Kidney capillary endothelial cell (primary cell): ENCODE measurements at places on chromosomes 2 and 18.

- no peak for DNase-seq
Measured at GRCh38 chr2:203578759-203579643, 43.9 kb upstream of the RAPH1 start.

GRCh38 chr2:120863661-120864320 lies 128.1 kb downstream of the GLI2 start:
- DNase-seq, result peak; percentile 15

DNA sequence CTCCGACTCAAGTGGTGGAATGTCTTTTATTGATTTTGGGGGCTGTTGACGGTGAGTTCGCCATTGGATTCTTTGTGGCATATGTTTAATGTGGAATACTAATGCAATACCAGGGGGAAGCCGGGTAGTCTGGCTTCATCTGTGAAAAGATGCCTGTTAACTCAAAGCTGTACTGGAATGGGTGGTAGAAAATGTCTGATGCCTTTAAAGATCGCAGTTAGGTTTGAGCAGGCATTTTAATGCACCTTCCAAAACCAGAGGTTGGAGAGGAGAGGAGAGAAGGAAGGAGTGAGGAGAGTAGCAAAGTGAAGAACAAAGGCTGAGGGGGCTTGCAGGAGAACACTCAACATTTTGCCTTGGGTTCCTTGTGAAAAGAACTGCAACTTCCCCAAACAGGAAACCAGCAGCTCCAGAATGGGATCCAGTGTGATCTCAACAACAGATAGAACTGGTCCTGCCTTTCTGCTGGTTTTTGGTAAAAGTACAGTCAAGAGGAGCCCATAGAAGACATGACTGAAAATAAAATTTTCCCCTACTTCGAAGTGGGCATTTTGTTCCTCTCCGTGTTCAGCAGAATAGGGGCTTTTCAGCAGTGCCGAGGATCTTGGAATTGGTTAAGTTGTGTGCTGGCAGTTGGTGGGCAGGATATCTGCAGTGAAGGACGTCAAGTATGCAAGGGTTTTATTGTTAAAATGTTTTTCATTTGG lies 1.5 kb downstream of the ZNF532 start:
- no peak for DNase-seq

DNA sequence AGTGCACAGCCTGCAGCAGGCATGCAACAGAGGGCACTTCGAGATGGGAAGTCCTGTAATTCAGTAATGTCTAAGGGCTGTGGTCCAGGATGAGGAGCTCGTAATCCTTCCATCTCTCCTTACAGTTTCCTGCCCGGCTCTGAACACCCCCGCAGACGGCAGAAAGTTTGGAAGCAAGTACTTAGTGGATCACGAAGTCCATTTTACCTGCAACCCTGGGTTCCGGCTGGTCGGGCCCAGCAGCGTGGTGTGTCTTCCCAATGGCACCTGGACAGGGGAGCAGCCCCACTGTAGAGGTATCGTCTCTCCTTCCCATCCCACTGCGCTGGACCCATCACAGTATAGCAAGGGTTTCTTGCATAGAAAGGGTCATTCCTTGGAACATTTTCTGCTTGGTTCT lies 26.7 kb downstream of the FBLN7 start:
- no peak for DNase-seq

DNA sequence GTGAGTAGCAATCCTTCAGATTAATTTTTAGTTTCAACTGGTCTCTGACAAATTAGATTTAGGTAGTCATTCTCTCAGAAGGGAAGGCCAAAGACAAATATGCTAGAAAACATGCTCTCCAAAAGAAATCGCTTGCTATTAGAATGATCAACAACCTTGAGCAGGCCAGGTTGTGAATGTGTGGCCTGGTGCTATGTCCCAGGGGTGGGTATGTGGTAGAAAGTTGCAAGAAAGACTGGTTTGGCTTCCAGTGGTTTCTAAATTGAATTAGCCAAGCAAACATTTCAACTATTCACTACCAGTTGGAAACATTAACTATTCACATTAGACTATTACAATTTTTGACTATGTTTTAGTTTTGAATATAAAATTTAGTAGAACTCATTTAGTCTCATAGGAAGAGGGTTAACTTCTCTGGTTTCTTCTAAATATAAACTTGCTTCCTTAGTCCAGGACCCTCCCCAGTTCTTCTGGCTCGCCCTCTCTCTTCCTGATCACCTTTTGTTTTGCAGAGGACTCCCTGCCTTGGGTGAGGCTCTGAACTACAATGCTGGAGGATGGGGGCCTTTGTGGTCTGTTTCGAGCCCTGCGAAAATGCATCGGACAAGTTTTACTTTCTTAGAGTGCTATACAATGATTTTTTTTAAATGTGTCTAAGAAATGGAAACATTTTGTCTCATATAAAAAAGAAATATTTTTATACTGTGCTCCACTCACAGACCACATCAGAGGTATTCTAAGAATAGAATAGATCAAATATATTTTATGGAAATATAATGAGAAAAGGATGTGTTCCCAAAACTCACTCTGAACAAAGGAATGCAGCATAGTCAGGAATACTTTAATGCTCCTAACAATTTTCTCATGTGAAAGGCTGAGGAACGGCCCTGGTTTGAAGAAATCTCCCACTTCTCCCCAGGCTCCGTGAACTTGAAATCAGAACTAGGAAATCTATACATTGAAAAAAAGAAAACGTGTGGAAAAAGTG lies 375.0 kb upstream of the ZEB2 start:
- no peak for DNase-seq

GRCh38 chr2:218448934-218449333 lies 30.0 kb downstream of the VIL1 start:
- DNase-seq, result peak; percentile 28

DNA sequence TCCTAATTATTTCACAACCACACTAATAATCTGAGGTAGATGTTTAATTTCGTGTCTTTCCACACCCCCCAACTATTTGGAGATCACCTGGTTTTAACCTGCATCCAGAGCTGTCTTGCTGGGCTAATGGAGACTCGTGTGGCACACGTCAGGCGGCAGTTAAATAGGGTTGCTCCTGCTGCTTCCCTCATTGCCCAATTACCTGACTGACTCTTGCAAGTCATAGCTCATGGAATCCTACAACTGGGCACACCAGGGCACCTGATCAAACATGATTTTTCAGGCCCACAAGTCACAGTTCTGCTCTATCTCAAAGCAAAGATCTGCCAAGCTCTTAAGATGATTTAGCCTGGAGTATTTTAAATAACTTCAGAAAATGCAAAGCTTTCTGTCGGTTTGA lies 1430.4 kb upstream of the ACVR2A start:
- DNase-seq, result no peak

- DNase-seq, result no peak
Measured at GRCh38 chr2:27754831-27755230, 16.7 kb upstream of the MRPL33 start.

DNA sequence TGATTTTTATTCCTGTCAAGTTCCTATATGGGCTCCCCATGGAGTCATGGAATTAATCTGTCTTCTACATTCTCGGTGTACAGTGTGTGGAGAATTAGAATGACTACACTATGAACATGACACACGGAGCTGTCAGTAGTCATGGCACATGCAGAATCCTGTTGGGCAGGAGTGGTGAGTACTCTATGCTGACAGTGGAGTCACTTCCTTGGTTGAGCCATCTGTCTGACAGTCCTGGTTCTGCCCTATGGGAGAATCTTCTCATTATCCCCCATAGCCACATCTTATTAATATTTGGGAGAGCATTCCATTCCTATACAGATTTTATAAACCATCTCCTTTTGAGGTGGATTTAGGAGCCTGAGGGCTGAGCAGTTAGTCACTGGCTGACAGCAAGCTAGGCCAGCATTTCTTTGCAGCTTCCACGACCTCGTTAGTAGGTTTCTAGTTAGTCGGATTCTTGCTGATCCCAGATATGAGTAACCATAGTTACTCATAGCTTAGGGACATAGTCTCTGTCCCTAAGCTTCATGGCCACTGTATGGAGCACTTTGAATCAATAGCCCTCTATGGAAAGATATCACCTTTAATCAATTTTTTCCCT lies 90.6 kb downstream of the MDH1 start:
- DNase-seq, result no peak

DNA sequence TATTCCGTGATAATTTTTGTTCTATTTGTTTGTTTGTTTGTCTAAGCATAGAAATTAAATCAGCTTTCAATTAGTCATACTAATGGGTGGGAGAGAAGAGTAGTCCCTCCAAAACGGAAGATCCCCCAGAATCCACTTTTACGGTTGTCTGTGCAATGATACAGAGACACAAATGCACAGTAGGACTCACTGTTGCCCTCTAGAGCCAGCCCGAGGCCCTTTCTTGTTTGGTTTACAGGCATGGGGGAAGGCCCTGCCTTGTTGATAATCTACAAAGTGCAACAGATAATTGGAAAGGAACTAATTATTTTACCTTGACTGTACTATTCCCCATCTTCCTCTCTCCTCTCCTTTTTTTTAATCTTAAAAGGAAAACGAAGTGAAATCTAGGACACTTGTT lies 121.1 kb downstream of the ACOXL start:
- DNase-seq, result peak; percentile 7

GRCh38 chr2:46462936-46463335 lies 16.4 kb upstream of the TMEM247 start:
- DNase-seq, result no peak

- no peak for DNase-seq
Measured at GRCh38 chr18:55220523-55220922, 261.3 kb upstream of the CCDC68 start.

GRCh38 chr2:10537522-10538199 lies 89.5 kb upstream of the ODC1 start:
- DNase-seq, result no peak

- DNase-seq, result no peak
Measured at GRCh38 chr18:6434481-6434880, 19.8 kb upstream of the L3MBTL4 start.

GRCh38 chr18:11719050-11719449 lies 30.0 kb downstream of the GNAL start:
- DNase-seq, result no peak

DNA sequence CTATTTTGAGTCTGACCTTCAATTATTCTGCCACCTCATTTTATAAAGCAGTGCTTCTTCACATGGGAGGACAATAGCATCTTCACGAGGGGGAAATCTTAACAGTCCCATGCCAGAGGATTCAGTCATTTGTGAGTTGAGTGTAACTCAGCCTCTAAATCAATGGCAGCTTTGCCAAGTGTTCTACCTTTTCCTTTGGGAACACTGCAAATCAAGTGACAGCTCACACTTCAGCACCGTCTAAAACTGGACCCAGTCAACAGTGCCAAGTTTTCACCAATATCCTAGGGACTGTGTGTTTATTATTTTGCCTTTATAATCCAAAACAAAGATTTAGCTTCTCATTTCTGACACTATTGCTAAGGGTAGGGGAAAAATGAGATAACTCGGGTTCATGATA lies 133.6 kb downstream of the FIGN start:
- DNase-seq, result no peak

DNA sequence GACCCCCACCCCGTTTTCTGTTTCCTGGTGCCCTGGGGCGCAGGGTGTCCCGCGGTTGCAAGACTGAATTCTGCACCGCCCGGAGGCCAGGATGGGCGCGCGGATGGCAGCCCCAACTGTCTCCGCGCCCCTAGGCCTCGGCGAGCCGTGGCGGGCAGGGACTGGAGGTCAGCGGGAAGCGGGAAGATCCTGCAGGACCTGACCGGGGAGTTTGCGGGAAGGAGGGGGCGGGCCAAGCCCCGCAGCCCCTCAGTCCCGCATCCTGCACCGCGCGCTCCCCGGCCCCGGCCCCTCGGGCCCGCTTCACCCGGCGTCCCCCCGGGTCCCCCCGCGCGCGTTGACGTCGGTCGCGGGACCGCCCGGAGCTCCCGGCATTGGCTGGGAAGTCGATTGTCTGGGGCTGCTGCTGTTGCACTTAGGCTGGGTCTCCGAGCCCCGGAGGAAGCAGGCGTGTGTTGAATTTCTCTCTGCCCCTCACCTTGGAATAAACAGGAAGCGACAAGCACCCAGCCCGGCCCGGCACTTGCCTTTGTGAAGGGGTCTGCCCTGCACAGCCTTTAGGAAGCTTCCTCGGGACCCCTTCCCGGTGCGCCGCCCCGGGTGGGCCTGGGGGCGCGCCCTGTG lies at the start of gene LDLRAD4:
Gene LDLRAD4, plus strand, starts transcription at position 393 of the 624 bp plus-strand sequence.
- no peak for DNase-seq

- no peak for DNase-seq
Measured at GRCh38 chr2:104599787-104600510, 254.0 kb upstream of the POU3F3 start.

DNA sequence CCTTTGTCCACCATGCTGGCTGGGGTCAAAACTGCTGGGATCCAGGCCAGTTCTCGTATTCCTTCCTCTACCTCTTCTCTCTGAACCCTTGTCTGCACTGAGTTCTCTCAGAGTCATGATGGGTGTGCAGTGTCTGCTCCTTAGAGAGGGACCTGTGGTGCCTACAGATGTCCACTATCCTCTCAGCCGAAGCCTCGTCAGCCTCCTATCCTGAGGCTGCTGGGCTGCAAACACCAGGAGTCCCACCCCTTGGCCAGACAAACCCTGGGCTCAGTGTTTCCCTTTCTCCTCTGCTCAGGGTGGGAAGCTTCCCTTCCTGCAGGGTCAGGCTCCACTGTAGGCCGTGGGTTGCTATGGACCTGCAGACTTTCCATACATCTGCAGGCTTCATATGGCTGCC lies 2.3 kb downstream of the INPP5D start:
- no peak for DNase-seq

DNA sequence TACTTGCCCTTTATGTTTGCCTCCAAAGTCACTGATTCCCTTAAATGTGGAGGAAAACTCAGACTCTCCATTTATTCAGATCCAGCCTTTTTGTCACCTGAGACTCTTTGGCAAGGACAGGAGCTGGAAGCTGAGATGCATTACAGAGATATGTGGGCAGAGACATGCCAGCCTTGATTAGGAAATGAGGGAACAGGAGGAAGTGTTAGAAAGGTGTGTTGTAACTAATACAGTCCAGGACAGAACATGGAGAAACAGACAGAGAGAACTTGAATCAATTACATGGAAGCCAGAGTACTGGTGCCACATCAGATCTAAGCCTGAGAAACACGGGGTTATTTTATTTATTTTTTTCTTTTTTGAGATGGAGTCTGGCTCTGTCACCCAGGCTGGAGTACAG lies 79.0 kb downstream of the SP100 start:
- no peak for DNase-seq

DNA sequence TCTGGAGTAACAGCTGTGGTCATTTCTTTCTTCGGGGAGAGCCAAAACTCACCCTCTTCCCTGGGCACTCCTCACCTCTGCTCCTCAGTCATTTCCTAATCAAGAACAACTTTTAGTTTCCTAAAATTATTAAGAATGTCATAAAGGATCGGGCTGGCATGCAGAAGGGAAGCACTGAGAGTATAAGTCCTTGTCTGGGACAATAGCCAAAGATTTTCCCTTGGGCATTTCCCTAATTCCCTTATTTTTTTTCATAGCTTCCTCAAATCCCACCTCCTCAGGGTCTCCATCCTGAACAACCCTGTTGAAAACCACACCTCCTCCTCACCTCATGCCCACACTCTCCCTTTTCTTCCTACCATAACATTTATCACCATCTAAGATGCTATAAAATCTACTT lies 115.0 kb downstream of the MREG start:
- no peak for DNase-seq

GRCh38 chr2:190554357-190555006 lies 20.0 kb upstream of the NEMP2 start:
- DNase-seq, result no peak

- no peak for DNase-seq
Measured at GRCh38 chr18:69480460-69480859, 79.8 kb downstream of the DOK6 start.

GRCh38 chr2:86491088-86491487 lies 49.9 kb downstream of the KDM3A start:
- no peak for DNase-seq
